NCI-H345 (cell line): ENCODE measurements at places on chromosomes 6 and 20.

- no peak for DNase-seq
Observed at GRCh38 chr6:131197716-131198115, 62.4 kb downstream of the AKAP7 start.

DNA sequence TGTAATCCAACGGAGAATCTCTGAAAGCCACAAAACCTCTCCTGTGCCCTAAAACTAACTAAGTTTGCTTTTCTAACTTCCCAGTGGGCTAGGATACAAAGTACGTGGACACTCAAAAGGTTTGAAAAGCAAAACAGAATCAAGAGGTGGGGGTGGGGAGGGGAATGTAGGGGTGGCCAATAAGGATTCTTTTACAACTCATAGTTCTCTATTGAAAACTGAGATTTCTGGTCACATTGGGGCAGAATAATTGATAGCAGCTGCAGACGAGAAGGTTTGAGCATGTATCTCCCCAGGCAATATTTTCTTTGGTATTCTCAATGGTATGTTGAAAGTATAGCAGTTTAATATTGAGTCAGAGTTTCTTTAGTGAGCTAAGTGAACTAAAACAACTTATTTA lies 376.7 kb upstream of the CITED2 start:
- DNase-seq, result no peak

- no peak for DNase-seq
Observed at GRCh38 chr20:1357921-1358671, 29.2 kb upstream of the SDCBP2 start.

GRCh38 chr20:5859608-5860007 lies 90.7 kb downstream of the TRMT6 start:
- no peak for DNase-seq

DNA sequence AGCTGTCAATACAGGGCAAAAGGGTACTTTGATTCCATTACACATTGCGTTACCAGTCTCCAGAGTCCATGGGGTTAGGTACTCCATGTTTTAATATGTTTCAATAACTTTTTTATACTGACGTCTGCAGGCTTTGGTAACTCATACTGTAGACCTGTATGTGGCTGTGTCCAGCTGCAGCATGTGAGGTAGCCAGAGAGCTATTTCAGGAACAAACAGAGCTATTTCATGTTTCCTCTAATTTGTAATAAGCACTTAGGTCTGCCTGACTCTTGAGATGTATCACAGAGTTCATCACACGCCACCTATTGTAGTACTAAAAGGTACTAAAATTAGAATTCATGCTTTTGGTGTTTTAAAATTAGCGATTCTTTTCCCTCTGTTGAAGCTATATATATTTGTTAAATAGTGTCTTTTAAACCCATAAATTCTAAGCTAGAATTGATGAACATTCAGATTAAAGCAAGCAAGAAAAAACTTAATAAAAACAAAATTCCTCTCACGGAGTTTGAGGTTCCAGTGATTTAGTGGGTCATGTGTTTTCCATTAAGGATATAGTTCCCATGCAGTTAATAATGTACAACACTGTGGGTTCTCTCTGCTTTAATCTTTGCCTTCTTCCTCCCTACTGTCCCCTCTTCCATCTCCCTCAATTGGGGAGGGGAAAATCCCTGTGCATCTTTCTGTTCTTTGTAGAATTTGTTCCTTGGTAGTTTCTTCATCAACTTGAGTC lies 37.0 kb downstream of the FOXO3 start:
- no peak for DNase-seq

- DNase-seq, result no peak
Observed at GRCh38 chr6:169861431-169862042, 110.1 kb downstream of the ERMARD start.

DNA sequence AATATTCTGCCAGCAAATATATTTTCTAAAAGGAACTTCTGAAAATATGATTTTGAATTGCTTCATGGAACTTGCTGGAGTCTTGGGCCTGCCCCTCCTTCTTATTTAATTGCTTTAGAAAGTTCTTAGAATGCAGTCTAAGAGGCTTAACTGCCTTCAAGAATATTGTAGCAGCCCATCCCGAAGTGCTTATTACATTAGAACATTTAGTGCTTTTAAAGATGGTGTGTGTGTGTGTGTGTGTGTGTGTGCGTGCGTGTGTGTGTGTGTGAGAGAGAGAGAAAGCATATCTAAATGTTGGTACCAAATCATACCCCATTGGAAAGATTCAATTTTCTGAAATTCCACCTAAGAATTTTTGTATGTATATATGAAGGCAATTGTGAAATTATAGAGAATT lies 193.5 kb downstream of the SLC24A3 start:
- DNase-seq, result no peak

GRCh38 chr6:134519465-134519864 lies 201.6 kb upstream of the SGK1 start:
- DNase-seq, result no peak

DNA sequence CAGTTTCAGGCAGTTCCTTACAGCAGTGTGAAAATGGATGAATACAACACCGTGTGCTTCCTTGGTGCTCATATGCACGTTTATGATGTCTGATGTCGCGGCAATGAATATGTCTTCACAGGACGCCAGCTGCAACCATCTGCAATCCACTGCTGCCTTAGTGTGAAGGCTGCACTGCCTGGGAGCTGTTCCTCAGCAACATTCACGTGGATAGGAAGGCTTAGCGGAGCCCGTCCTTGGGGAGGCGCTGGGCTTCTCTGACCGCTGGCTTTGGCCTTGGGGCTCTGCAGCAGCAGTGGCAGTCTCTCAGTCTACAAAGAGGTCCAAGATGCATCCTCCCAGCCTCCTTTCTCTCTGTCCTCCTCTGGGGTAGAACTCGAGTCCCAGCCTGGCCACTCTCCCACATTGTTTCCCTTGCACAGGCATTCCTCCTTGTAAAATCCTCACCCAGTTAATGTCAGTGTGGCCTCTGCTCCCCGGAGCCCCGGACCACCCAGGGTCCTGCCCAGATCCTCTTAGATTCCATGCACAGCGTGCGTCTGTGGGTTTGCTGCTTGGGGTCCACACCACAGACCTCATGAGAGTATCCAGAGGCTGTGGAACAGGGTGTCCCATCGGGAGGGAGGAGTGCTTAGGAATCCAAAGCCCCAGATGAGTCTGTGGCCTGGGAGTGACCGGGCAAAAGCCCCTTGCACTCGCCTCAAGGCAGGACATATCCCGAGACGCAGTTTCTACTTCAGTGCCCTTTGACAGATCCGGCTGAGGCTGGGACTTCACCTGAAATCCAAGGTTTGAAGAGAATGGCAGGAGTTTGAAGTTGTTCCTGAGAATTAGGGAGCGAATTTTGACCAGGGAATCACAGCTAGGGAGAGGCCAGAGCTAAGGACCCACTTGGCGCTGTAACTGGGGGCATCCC lies 181.3 kb downstream of the THBS2 start:
- no peak for DNase-seq

GRCh38 chr6:6282716-6283115 lies 37.7 kb downstream of the F13A1 start:
- no peak for DNase-seq

- DNase-seq, result no peak
Observed at GRCh38 chr6:168598251-168599117, 157.5 kb downstream of the SMOC2 start.

DNA sequence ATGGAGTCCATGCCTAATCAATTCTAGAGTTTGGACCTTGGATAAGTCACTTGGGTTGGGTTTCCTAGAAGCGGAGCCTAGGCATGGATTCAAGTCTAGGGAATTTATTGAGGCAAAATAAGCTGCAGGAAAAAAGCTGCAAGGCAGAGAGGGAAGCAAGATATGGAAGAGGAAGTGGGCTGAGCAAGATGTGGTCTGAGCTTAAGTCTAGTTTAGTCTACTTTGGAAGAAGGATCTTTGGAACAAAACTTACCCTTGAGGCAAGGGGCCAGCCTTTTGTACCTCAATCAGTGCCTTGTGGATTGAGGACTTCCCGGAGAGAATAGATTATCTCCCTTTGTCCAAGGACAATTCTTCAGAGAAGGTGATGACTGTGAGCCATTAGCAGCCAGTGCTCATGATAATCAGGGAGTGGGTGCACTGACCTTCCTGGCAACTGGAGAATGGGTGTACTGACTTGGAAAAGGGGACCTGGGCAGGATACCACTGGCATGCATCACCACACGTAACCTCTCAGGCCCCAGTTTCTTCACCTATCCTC lies 10.9 kb downstream of the ZSCAN9 start:
- no peak for DNase-seq

DNA sequence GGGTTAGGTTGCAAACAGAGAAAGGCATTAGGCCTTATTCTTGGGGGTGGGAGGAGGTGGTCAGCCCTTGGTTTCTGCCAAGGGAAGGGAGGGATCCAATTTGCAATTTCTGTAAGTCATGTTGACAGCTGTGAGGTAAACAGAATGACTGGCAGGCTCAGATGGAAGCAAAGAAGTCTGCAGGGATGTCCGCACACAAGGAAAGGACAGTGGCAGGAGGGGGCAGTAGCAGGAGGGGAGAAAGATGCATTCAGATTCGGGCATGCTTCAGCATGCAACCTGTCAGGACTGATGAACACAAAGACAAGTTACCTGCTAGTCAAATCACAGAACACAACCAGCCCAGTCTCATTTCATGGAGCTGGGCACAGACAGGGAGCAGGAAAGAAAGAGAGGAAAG lies 217.9 kb upstream of the FOXA2 start:
- DNase-seq, result no peak

DNA sequence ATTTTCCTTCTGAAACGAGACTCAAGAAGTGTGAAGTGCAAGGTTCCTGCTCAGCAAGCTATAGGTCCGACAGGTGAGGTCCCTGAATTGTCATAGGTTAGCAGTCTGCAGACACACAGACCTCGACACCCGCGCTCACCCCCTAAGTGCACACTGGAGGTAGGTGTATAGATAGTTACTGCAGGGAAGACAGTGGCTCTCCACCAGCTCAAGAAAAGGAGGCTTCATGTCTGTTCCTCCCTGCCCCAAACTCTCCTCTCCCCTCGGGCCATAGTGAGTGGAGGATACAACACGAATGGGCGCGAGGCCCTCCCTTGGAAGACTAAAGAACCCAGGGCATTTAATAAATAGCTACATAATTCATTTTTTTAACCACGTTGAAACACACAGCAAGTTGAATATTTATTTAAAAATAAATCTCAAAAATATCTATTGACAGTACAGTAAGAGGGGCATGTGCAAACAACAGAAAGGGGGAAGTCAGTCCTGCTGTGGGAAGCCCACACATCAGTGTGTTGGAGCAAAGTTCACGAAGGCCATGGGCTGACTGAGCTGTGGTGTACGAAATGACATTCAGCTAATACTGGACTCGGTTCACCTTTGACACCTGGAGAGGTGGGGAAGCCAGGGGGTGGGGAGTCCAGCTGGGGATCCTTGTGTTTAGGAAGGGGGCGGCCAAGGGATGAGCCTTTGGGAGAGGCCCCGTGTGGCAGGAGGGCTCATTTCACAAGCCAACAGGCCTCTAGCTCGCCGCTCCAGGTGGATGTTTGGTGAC lies 10.7 kb downstream of the SPATA2 start:
- DNase-seq, result no peak
